ENCODE measurements at places on chromosomes 4 and X.

DNA sequence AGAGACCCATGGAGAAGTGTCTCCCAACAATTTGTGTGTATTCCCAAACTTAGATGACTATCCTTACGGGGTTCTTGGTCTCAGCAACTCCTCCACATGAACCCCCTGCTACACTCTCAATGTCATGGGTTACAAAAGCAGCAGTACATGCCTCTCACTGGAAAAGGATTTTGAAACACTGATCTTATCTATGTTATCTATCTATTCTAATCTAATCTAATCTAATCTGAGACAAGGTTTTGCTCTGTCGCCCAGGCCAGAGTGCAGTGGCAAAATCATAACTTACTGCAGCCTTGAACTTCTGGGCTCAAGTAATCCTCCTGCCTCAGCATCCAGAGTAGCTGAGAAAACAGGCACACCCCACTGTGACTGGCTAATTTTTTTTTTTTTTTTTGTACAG, 19.3 kb downstream of the TSPAN5 start:
- DNase-seq: no peak

GRCh38 chr4:169014586-169014985, 4.5 kb upstream of the CBR4 start:
- DNase-seq: no peak

DNA sequence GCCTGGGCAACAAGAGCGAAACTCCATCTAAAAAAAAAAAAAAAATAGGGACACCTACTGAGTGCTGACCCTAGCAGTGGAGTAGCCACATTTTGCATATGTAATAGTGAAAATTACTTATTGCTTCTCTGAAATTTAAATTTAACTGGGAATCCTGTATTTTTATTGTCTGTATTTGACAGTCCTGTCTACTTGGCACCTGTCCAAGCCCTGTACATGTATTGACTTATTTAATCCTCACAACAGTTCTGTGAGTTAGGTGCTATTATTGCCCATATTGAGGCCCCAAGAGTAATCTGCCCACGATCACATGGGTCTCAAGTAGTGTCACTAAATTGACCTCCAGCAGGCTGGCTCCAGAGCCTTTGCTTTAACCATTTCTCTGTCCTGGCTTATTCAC, 81.6 kb downstream of the WDR19 start:
- DNase-seq: no peak

- no peak for DNase-seq
Measured at GRCh38 chr4:13903061-13903460, 275.5 kb upstream of the BOD1L1 start.

DNA sequence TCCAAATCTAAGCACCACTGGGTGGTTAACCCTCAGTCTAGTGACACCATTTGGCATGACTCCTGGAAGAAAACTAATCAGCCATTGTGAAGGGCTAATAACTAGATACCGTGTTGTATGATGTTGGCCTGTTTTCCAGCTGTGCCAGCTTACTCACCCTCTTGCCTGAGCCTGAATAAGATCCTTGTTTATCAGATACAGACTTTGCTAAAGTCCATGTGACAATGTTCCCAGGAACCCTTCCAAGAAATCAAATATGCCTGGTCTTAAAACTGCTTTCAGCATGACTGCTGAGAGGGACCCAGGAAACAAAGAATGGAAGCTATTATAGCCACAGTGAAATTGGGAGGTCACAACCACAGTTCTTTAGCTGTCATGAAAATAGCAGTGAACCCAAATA, 640.8 kb upstream of the INTU start:
- DNase-seq: no peak

- DNase-seq: no peak
Measured at GRCh38 chrX:137565921-137566745, at the start of gene ZIC3. Gene ZIC3, plus strand, starts transcription at chrX:137566127. Its CDS starts 565 bp downstream, at chrX:137566692.

- DNase-seq: no peak
Measured at GRCh38 chr4:117796677-117797076, 237.6 kb upstream of the NDST3 start.

DNA sequence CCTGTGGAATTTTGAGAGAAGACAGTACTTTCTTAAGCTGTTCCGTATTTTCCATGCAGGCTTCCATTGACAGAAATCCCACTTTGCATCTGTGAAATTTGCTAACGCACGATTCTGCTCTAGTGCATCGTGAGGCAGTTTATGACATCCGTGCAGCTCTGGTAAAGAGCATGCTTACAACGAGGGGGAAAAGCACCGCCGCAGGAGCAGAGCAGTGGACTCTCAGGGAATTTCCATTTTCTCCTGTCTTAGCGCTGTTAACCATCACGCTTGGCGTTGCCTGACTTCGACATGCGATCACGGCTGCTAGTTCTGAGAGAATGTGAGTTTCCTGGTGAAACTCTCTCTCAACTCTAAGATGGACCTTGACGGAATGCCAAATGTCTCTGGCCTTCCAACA, 43.9 kb downstream of the DCTD start:
- DNase-seq: no peak

- DNase-seq: no peak
Measured at GRCh38 chr4:138235419-138235952, 6.7 kb downstream of the SLC7A11 start.

DNA sequence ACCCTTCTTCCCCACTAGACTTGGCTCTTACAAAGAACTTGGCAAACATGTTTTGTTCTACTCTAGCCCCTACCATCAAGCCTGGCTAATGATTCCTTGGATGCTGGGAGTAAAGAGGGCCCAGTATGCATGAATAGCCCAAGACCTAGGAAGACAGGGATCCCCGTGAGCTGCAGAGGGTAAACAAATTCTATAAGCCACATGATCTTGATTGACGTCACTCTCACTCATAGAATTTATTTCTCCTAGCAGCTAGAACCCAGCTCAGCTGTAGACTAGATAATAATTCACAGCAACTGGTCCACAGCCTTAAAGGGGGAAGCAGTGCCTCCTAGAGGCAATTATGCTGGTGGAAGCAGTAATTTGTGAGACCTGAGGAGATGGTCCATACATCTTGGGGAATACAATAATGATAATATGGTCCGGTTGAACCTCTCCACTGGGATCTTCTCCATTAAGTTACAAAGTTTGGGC, 16.1 kb upstream of the USO1 start:
- no peak for DNase-seq

DNA sequence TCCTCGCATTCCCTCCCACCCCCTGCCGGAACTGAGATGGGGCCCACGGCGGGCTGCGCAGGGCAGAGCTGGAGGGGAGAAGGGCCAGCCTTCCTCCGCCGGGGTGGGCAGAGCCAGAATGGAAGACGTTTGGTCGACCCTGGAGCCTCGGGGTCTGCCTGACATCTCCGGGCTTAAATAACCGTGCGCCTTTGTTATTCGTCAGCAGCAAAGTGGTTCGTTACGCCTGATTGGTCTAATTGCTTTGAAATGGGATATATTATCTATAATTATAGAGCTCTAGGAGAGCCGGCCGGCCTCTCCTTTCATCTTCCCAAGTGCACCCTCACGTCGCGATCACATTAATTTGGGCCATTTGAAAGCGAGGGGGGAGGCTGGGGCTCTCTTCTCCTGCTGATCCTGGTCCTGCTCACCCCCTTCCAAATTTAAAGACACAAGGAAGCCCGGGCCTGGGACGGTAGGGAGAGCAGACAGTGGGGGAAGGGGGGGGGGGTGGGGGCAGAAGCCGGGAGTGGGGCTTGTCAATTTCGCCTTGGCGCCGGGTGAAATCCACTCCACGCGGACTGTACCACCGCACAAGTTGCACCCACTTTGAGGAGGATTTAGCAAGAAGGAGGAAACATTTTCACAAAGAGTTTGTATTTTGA, 4.7 kb upstream of the MSX1 start:
- no peak for DNase-seq

GRCh38 chrX:34578237-34578636, 78.8 kb downstream of the TMEM47 start:
- peak; percentile 0 for DNase-seq

- DNase-seq: peak; percentile 89
Measured at GRCh38 chrX:16870095-16870861, at the start of gene RBBP7. Gene RBBP7, minus strand, starts transcription at chrX:16870362. Its CDS starts 309 bp downstream, at chrX:16870053.

GRCh38 chr4:39357002-39357401, 9.2 kb downstream of the RFC1 start:
- DNase-seq: peak; percentile 77

- DNase-seq: no peak
Measured at GRCh38 chrX:32395878-32396277, 815.5 kb downstream of the DMD start.

- DNase-seq: no peak
Measured at GRCh38 chr4:70801265-70801809, 38.4 kb downstream of the GRSF1 start.

DNA sequence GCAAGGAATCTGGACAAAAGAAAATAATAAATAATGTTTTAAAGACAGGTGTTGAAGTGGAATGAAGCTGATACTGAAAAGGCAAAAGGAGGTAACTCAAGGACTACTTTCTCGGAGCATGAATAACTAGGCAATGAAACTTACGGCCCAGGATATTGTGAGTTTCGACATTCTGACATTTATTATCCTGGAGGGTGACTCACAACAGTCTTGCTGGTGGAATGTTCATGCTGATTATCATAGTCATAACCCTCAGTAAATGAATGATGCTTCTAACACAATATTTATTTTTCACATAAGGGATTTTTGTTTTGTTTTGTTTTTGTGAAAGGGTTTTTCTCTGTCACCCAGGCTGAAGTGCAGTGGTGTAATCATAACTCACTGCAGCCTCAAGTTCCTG, 147.0 kb upstream of the HPGD start:
- no peak for DNase-seq

- no peak for DNase-seq
Measured at GRCh38 chrX:2462074-2462473, 38.7 kb downstream of the DHRSX start.

- no peak for DNase-seq
Measured at GRCh38 chr4:141132072-141132708, 1.1 kb downstream of the RNF150 start.

- no peak for DNase-seq
Measured at GRCh38 chr4:98181809-98182208, 38.5 kb upstream of the STPG2 start.

DNA sequence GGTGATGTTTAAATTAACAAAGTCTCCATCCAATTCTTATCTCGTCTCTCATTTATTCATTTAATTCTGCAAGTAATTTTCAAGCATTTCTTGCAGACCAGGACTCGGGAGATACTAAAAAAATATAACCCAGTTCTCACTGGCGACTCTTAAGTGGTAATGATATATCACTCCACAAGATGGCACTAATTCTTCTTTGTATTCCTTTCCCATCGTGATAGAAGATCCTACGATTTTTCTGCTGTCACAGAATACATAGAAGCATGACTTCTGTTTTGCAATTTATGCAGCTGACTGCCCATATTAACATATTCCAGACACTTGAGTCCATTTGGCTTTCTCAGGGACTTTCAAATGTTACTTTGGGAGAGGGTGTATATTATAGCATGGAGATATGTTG, 64.0 kb upstream of the FGF13 start:
- peak; percentile 7 for DNase-seq

GRCh38 chr4:78625073-78625472, 73.5 kb downstream of the ANXA3 start:
- no peak for DNase-seq

DNA sequence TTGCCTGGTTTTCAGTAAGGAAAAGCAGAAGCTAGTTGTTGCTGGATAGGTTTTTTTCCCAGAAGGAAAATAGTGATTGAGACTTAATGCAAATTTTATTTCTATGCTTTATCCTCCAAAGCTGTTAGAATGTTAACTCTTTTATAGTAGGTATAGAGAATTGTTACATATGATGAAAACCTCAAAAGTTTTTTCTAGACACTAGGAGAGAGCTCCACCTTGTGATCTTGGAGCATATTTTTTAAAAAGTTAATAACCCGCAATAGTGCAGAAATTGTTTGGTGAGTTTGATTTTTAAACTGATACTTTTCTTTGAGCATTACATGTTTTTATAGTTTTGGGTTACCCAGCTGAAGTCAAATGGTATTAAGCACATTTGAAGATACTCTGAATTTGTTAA, 56.5 kb downstream of the STAG2 start:
- peak; percentile 5 for DNase-seq

DNA sequence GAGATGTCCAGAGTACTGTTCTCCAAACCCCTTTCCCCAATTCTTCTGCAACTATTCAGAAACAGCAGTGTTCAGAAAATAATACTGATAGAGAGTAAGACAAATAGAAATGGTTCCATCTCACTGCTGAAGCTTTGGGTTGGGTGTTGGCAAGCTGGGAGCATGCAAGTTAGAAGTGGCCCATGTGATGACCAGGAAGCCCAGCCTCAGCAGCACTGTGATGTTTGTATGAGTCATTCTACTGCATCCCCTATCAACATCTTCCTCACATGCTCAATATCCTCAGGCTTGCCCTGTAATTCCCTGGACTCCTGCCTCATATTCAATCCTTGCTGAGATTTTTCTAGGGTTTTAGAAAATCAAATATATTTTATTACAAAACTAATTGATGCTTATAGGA, 96.5 kb downstream of the CHRDL1 start:
- no peak for DNase-seq

- DNase-seq: no peak
Measured at GRCh38 chr4:150321113-150321512, 242.9 kb downstream of the DCLK2 start.

- DNase-seq: no peak
Measured at GRCh38 chrX:123771449-123772064, 38.7 kb upstream of the THOC2 start.

DNA sequence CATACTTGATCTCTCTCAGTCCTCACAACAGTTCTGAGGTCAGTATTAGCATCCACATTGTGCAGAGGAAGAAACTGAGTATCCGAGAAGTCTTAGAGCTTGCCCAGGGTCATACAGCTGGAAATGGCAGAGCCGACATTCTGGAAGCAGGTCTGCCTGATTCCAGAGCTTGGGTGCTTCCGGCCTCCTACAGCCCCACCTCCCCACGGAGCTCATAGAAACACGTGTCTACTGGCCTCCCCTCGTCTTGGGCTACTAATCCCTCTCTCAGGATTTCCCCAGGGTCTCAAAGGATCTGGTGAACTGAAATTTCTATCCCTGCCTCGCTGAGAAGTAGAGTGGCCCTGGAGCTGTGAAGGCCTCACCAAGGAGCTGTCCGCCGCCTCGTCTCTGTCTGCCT, 12.0 kb upstream of the KDM5C start:
- no peak for DNase-seq

GRCh38 chrX:103716962-103717361, 6.3 kb downstream of the TMEM31 start:
- DNase-seq: no peak

- DNase-seq: no peak
Measured at GRCh38 chr4:6093671-6094070, 75.4 kb upstream of the C4orf50 start.

GRCh38 chr4:11966782-11967181, 538.1 kb upstream of the HS3ST1 start:
- no peak for DNase-seq

DNA sequence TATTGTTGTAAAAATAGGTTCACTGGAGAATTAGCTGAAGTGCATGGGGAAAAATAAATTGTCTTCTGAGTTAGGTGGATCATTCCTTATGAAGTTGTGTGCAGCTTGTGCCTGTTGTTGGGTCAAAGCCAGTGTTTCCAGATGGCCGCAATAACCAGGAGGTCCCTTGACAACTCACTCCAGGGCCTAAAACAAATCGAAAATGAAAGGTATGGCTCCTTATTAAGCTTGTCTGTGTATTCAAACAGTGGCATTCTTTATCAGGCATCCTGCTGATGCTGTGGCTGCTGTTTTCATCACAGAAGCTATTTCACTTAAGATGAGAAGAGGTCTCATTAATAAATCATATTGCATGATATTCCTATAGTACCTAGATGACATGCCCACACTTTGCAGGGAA, 80.2 kb downstream of the GRIA2 start:
- no peak for DNase-seq
